ENCODE measurements at places on chromosomes 1 and 21.

DNA sequence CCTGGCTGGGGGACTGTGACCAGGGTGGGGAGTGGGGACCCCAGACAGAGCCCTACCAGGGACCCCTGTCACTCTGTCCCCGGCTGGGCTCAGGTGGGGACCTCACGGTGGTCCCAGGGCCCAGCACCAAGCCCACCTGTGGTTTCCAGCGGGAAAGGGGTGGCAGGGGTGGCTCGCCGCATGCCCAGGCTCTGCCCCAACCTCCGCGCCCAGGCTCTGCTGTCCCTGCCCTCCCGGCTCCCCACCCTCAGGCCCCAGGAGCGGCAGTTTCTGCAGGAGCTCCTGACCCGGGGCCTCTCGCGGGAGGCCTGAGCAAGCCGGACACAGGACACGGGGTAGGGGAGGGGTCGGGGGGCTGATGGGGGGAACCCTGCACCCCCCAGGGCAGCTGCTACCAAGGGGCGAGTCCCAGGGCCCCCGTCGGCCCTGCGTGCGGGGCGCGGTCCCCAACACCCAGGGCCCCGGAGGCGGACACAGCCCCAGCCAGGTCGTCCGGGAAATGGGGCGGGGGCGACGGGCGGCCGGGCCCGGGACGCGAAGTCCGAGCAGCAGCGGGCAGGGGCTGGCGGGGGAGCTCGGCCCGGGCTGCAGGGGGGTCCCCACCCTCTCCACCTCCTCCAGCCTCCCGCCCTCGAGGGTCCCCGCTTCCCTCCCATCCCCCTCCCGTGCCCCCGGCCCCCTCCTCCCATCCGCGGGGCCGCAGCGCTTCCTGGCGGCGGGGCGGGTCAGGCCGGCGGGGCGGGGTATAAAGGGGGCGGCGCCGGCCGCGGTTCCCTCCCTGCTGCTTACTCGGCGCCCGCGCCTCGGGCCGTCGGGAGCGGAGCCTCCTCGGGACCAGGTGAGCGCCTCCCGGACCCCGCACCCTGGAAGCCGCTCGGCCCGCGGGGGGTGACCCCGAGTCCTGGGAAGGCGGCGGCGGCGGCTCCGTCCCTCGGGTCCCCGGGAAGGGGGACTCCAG lies at the start of gene COL6A2:
TSS of gene COL6A2 (plus strand) at position 777 of the 958 bp plus-strand sequence.
- no peak for DNase-seq

GRCh38 chr1:19925342-19926070 lies 2.1 kb upstream of the PLA2G2E start:
- DNase-seq, result no peak

DNA sequence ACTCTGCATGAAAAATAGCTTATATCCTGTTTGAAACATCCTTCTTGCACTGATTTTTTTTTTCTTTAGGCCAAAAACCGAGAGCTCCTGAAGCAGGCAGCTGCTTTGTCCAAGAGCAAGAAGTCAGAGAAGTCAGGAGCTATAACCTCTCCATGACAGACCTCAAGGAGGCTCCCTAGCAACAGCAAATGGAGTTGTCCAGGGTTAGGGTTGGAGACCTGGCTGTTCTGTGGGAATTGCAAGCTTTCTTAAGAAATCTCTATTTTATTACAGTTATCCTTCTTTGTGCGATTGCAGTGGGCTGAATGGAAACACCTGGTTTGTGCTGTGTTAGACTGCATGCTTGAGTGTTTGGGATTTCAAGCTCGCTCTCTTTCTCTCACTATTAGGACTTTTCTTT lies 12.6 kb upstream of the STX12 start:
- DNase-seq, result no peak

DNA sequence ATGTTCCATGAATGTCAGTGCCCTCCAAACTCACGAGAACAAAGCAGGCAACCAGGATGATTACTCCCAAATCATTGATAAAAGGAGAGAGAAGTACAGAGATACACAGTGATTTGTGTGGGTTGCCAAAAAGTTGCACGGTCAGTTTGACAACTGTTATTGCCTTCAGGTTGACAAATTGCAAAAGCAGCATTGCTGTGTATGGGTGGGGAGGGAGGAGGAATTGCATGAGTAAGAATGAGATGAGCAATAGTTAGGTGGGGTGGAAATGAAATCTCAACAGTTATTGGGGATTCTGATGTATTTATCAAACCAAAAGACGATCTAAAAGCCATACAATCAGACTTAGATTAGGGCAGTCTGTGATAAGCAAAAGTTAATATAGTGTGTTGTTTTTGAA lies 93.7 kb downstream of the NTMT2 start:
- DNase-seq, result no peak

DNA sequence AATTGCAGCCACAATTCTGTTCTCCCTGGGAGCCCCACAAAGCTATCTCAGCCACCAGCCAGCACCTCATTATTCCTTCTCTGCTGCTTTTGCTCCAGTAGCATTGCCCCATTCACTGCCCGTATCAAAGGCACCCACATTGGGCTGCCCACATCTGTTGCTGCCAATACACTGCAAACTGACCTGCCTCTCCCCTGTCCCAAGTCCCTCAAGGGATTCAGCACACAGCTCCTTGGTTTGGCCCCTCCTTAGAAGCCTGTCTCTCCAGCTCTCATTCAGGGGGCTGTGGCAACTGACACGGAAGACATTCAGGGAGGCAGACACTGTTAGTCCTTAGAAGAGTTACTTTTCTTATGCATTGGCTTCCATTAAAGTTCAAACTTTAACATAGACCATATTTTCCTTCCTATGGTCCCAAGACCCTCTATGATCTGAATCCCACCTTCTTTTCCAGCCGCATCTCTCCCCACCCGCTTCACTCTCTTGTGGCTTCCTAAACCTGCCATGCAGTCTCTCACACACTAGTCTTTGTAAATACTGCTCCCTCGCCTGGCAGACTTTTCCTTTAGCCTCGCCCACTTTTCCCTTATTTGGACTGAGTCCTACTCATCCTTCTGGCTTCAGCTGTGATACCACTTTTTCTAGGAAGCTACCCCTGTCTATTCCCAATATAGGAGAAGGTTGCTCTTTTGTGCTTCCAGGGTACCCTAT lies 19.3 kb upstream of the KLHDC8A start:
- no peak for DNase-seq

- DNase-seq, result no peak
Observed at GRCh38 chr1:164768619-164769018, 209.6 kb downstream of the PBX1 start.

Data from NCI-H1436 (cell line).